ENCODE measurements at places on chromosomes 2 and 18.
A peak's percentile ranks its signal among the peaks of the same experiment; 100 is the strongest.

DNA sequence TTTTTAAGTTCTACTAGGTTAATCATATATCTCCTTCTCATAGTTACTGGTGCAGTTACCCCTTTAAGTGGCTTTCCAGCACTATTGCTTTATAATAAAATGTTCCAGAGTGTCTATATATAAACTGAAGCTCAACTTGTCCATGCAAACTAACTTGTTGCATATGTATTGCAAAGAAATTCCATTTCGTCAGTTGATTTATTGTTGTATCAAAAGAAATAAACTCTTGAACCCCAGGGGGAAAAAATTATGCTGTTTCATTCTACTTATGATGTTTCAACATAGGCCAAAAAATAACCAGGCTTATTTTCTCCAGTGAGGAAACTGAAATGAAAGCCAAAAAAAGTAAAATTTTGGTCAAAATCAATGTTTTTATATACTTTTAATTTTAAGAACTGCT, 491.9 kb downstream of the NR4A2 start:
- no peak for DNase-seq

GRCh38 chr2:16243411-16243996, 303.2 kb downstream of the MYCN start:
- no peak for DNase-seq

- DNase-seq = no peak
Observed at GRCh38 chr18:8001711-8002301, 434.7 kb downstream of the PTPRM start.

DNA sequence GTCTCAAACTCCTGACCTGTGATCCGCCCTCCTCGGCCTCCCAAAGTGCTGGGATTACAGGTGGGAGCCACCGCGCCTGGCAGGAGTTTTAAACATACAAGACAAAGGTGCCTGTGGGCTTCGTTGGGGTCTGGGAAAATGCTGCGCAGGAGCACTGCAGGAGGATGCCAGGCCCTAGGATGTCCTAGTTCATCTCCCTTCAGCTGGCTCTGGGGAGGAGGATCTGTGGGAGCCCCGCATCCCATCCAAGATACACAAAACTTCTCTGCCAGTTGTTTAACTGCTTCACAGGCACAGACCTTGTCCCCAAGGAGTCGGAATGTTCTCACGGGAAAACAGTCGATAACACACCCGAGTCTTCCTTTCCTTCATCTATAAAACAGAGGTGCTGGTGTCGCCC, 89.1 kb downstream of the POLR1A start:
- DNase-seq = no peak

- no peak for DNase-seq
Observed at GRCh38 chr2:195732574-195732973, 75.5 kb downstream of the SLC39A10 start.

GRCh38 chr2:70049255-70049654, 38.0 kb upstream of the PCBP1 start:
- no peak for DNase-seq

GRCh38 chr2:133508546-133509165, 59.6 kb downstream of the NCKAP5 start:
- DNase-seq = no peak

DNA sequence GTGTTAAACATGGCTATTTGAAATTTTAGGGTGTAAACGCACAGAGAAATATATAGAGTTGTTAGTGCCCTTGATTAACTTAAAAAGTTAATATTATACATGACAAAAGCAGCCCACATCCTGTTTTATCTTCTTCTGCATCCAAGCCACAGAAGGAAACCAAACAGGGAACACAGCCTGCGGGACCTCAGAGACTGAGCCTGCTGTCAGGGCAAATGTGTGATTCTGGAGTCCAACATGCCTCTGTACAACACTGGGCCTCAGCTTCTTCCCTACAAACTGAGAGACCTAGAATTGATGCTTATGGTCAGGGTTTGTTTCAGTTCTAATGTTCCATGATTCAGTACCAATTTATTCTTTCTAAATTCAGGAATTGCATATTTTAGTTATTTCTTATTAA, 404.7 kb downstream of the FBXO15 start:
- DNase-seq = no peak

DNA sequence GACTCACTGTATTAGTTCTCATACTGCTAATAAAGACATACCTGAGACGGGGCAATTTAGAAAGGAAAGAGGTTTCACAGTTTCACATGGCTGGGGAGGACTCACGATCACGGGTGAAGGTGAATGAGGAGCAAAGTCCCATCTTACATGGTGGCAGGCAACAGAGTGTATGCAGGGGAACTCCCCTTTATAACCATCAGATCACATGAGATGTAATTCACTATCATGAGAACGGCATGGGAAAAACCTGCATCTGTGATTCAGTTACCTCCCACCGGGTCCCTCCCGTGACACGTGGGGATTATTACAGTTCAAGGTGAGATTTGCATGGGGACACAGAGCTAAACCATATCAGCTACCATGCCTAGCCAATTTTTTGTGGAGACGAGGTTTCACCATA, 168.2 kb downstream of the NEDD4L start:
- peak; percentile 59 for DNase-seq

DNA sequence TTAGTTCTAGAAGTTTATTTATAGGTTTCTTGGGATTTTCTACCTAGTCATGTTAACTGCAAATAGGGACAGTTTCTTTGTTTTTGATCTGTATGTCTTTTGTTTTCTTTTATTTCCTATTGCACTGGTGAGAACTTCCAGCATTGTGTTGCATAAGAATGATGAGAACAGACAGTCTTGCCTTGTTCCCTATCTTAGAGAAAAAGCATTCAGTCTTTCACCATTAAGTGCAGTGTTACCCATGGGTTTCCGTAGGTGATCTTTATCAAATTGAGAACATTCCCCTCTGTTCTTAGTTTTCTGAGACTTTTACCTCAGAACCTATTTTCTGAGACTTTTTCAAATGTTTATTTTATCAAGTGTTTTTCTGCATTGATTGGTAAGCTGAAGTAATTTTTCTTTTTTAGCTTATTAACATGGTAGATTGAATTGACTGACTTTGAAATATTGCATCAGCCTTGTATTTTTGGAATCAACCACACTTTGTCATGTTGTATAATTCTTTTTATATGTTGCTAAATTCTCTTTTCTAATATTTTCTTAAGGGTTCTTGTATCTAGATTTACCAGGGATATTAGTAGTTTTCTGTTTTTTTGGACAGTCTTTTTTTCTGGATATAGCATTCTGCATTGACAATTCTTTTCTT, 17.2 kb downstream of the MFSD6 start:
- DNase-seq = no peak

DNA sequence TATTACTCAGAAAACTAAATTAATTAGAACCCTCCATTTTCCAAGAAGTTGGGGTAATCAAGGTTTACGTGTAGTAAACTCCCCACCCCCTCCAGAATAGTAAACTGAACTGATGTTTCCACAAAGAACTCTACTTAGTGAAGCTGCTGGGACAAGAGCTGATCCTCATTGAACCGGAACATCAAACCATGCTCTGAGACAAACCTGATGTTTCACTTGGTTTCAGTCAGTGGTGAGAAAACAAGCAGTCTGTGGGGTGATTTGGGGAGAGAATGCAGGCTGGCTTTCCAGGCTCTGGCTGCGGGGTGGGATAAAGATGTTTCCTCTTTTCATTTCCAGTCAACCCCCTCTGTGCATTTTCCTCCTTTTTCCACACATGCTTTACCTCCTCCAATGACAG, 38.2 kb downstream of the CELF4 start:
- DNase-seq = no peak

DNA sequence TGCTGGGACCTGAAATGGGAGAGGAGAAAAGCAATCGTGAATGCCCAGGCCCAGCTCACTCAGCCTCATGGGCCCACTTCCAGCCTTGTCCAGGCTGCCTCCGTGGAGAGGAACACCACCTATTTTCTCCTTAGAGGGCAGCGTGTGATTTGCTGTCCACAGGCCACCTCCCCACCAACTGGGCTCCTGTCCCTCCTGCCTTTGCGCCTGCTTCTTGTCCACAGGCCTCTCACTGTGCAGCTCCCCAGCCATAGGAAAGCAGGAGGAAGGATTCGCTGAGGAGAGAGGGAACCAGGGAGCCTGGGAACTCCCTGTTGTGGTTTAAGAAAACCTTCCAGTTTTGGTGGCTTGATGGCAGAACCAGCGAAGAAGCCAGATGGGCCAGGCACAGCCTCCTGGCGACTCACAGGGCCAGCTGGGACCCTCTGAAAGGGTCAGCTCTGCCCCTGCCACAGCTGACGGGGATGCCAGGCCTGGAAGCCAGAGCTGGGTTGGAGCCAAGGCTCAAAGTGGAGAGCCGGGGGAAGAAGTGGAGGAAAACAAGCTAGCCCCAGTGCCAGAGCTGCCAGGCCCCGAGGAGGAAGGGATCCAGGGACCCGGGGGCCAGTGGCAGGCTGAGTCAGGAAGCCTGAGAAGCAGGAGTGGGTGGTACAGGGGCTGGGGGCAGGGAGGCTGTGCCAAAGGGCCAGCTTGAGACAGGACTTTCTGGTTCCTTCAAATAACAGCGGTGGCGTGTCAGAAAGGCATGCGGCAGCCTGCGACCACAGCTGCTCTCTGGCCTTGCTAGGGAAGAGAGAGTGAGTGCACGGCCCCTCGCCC, 9.9 kb downstream of the TMBIM1 start:
- DNase-seq = no peak
